NCI-H187 (cell line): ENCODE measurements at places on chromosomes 11 and 22.

GRCh38 chr11:8019314-8020243, 32.4 kb downstream of the EIF3F start:
- no peak for DNase-seq

DNA sequence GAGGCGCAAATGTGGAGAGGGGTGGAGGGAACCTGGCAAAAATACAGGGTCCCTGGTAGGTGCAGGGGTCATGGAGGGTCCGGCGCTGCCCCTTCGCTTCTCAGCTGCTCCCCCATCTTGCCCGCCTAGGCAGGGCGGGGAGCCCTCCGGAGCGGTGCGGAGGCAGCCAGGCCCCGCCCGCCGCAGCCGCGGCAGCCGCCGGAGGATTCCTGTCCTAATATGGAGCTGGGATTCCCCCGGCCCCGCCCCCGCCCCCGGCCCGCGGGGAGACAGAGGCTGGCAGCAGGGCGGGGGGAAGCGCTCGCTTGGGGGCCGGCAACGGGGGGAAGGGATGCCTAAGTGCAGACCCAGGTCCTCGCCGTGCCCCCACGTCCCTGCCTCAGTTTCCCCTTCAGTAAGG, 1.0 kb upstream of the NPAS4 start:
- no peak for DNase-seq

GRCh38 chr11:121722431-121723245, 269.9 kb upstream of the SORL1-AS1 start:
- peak; percentile 55 for DNase-seq

DNA sequence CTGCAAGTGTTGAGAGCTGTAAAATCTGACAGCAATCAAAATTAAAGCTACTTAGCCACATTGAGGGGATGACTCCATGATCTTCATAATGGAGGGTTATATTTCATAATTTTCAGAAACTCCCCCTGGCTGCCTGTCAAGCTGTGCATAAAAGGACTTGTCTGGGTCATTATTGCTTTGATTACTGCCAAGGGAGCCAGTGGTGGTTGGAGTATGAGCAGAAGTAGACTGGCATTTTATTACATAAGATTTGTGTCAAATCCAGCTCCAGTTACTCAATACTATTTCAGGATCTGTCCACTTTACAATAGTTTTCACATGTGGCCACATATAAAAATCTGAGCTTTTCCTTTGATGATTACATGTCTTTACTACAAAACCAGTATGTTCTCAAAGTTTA, 108.9 kb upstream of the SLC5A12 start:
- no peak for DNase-seq

- no peak for DNase-seq
These were observed 125.0 kb downstream of the CCDC81 start for GRCh38 chr11:86499723-86500129.

- DNase-seq: no peak
These were observed 85.6 kb upstream of the PARVA start for GRCh38 chr11:12291766-12292165.

DNA sequence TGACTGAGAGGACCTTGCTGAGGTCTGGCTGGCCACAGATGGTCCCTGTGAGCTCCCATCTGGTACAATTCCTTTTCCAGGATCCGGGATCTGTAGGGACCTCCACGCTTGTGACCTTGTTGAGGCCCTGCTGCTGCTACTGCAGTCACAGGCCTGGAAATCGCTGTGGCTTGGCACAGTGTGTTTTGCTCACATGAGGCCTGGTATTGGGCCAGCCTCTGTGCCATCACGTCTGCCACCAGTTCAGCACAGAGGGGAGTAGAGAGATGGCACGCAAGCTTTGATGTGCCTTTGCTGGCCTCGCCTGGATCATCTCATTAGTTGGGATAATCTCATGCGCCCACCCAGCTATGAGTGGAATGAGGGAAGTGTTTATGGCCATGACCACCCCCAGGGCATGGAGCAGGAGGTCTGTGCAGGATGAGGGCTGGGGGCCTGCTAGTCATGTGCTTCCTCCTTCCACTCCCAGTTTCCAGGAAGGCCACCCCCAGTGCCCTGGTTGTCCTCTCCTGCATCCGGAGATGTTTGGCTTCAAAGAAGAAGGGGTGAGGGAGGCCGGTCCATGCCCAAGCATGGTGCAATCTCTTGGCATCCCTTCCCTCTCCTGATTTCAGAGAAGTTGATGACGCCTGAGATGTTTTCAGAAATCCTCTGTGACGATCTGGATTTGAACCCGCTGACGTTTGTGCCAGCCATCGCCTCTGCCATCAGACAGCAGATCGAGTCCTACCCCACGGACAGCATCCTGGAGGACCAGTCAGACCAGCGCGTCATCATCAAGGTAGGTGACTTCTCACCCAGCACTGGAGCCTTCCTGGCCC, 22.4 kb downstream of the DERL3 start:
- DNase-seq: no peak

DNA sequence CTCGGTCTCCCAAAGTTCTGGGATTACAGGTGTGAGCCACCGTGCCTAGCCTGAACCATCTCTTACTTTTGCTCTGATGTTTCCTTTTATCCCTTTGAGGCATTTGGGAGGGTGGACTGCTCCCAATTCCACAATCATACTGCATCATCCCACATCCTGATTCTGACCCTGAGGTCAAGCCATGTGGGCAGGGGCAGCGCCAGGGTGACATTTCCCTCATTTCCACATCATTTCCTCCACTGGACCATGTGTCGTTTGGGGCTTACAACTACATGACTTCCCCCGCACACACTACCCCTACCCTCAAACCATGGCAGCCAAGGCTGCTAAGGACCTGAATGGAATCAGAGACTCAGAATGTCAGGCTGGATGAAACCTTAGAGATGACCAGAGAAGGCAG, 26.4 kb upstream of the ZBTB16 start:
- DNase-seq: no peak

DNA sequence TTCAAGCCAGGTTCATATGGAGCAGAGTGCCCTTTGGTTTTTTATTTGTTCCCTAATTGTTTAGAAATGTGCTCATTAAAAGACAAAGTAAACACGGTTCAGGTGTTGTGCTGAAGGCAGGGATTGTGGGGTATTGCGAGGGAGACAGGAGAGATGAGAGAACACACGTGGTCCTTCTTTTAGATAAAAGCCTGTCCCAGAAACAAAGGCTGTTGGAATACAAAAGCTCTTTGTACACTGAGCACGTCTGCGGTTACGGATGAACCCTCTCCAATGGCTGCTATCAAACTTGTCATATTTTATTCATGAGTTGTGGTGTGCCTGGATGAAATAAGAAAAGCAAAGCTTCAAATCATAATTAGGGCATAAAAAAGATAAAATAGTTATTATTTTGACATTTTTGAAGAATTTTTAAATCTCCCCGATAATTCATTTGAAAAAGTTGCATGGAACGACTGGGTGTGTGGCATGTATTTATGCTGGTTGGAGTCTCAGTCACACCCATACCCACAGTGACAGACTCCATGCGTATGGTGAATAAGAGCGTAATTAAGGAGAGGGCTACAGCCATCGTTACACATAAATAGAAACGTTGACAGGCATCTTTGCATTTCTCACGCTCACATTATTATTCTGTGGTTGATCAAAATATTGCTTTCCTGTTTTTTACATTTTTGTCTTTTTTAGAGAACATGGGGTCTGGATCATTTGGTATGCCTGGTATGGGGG, 92.9 kb downstream of the NELL1 start:
- peak; percentile 92 for DNase-seq

GRCh38 chr11:124153821-124154220, 29.3 kb upstream of the OR10D3 start:
- no peak for DNase-seq

DNA sequence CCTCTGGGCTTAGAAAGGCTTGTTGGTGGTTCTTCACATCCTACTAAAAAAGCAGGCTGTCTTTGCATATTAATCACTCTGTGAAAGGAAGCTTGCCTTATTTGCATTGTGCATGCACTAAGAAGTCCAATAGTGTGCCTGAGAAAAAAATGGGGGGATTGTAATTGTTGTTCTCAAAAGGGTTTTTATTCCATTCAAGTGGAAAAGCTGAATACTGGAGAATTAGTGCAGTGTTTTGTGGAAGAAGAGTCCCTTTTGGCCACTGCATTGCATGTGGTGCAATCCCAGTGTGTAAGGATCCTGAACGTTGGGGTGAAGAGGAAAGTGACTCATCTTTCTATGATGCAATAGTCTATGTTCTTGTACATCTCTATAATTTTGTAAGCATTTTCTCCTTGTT, 16.5 kb downstream of the NCAM1 start:
- no peak for DNase-seq

GRCh38 chr11:4430051-4430450, 19.0 kb upstream of the OR52K2 start:
- DNase-seq: no peak

DNA sequence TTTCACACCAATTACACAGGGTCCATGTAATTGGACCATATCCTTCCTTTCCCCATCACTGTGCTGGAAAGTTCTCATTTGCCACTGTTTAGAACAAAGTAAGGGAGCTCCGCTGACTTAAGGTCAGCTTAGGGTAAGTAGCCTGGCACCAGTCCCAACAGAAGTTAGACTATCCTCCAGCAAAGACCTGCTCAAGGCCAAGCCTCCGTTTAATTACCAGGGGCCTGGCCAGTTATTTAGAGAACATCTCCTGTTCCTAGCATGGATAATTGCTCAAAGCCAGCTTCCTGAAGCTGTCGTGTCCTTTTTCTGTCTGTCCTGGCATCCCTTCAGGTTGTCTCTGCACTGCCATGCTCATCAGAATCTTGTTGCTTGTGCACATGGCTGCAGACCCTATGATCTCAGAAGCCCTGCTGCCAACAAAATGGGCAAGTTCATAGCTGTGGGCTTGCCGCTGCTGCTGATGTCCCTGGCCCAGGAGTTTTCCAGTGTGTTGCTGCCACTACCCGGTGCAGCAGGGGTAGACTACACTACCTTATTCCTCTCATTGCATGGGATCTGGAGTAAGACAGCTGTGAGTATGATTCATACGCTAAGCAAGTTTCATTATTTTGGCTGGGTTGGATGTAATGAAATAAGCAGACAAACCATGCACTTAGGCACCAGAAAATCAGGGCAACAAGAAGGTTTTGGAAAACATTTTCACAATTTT, 8.1 kb downstream of the OR8A1 start:
- DNase-seq: no peak

- DNase-seq: no peak
These were observed 128.9 kb downstream of the DBX1 start for GRCh38 chr11:20031155-20032001.

DNA sequence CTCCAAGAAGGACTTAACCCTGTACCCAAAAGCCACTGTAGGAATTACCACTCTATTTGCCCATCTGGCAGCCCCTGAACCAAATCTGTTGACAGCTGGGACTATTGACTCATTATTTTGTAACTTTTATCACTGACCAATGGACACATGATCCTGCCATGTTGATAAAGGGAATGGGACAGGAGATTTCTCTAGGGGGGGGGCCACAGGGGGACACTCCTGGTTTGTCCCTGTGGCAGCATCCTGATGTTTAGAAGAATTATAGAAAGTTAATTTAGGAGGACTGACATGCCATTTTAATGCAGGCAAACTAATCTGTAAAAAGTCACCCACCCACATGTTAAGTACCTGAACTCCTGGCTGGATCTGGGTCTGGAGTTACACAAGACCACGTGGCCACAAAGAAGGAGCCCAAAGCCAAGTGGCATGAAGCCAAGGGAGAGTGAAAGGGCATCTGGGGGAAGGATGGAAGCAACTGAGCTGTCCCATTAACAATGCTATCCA, 558.1 kb downstream of the ETS1 start:
- no peak for DNase-seq

DNA sequence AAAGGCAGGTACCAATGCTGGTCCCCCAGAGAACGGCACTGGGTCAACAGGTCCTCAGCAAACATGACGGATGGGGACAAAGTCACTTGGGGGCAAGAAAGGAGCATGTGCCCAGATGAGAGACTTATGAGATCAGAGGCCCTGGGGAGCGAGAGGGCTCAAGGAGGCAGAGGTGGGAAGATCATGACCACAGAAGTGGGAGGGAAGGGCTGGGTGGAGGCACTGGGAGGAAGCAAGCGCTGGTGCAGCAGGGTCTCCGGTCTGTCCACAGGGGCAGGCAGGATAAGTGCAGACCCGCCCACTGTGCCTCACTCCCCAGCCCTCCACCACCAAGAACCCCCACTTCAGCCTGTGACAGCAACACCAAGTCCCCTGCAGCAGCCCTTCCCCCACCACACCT, 10.9 kb downstream of the ELFN2 start:
- no peak for DNase-seq

GRCh38 chr11:33001281-33001680, 14.4 kb upstream of the DEPDC7 start:
- DNase-seq: no peak

DNA sequence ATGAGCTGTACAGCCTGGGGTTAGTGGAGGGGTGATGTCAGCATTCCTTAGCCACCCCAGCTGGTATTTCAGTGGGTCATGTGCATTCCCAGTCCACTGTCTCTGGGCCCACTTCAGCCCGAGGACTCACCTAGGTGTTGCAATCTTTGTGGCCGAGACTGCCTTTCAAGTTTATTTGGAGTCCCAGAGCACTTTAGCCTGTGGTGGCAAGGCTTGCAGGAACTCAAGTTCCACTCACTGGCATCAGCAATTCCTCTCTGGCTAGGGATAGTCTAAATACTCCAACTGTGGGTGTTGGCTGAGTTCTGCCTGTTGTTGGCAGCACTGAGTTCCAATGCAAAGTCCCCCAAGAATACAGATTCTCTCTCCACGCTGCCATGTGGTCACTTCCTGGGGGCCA, 191.6 kb upstream of the PGR start:
- DNase-seq: no peak

GRCh38 chr22:18060646-18061620, 16.9 kb upstream of the PEX26 start:
- DNase-seq: no peak

DNA sequence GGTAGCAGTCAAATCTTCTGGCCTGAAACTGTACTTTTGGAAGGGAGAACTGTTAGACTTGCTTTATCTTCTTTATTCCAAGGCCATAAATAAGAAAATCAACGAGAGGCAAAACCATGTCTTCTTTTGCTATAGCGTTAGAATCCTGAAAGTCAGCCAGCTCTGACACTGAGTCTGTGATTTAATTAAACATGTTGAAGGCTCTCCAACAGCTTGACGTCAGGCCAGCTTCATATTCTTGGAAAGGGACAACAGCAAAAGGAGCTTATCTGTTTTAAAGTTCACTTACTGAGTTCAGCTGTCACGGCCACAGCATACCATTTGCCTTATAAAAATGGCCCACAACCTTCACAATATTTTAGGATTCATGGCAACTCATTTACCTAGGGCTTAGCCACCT, 131.0 kb upstream of the LDLRAD3 start:
- DNase-seq: no peak

DNA sequence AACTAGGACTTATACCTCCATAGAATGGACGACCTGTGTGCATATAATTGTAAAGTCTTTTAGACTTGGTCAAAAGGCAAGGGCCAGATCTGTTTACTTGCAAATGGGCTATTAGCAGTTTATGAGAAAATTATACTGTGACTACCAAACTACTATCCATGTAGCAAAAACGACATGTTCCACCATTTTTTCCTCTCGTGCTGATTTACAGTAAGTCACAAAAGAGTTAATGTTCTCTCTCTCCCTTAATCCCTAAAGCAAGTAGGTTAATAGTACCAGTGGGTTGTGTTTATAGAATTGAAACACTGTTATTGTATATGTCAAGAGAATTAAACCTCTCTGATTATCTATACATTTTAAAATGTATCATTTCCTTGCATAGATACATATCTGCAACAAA, 147.3 kb downstream of the MAML2 start:
- DNase-seq: no peak

- peak; percentile 81 for DNase-seq
These were observed 1.6 kb downstream of the NCAM1 start for GRCh38 chr11:112962579-112963367.

- DNase-seq: peak; percentile 29
These were observed at the start of gene MMP11 for GRCh38 chr22:23772649-23773473. Gene MMP11 (plus strand): TSS chr22:23772849. CDS start chr22:23772871, 22 bp downstream.
